HFFc6 (cell line): ENCODE measurements at places on chromosomes 6 and 20.

DNA sequence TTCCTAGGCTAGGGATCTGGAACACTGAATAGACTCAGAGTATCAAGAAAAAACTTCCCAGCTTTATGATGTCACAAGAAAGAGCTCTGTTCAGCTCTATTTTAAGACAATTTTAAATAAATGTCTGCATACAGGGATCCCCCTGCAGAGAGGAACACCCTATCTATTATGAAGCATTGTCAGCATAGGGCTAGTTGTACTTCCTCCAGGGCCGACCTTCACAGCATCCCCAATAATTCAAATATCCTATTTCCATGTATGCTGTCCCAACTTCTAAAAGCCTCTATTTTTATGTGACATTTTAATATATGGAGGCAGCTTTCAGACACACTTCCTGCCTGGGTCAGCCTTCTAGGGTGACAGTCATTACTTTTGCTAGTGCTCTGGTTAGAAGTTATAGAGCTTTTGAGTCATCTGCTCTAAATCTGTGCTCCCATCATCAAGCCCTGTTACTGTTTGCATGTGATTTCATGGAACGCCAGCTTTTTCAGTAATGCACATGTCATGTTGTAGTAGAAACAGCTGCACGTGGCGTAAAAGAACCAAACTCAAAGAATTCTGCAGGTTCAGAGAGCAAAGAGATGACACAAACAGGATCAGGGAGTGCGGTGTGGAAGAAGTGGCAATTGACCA lies 189.2 kb downstream of the ADGB start:
- H3K27ac ChIP-seq = peak overlapping the region; percentile 11; the same call in 1 of the 2 replicates
- peaks cover 1% of the 10 kb centered on the region; the same call in 1 of the 2 replicates for H3K27me3 ChIP-seq
- H3K36me3 ChIP-seq = no peaks in the 10 kb centered on the region
- peaks cover 6% of the 10 kb centered on the region for H3K4me1 ChIP-seq
- no peak for DNase-seq

DNA sequence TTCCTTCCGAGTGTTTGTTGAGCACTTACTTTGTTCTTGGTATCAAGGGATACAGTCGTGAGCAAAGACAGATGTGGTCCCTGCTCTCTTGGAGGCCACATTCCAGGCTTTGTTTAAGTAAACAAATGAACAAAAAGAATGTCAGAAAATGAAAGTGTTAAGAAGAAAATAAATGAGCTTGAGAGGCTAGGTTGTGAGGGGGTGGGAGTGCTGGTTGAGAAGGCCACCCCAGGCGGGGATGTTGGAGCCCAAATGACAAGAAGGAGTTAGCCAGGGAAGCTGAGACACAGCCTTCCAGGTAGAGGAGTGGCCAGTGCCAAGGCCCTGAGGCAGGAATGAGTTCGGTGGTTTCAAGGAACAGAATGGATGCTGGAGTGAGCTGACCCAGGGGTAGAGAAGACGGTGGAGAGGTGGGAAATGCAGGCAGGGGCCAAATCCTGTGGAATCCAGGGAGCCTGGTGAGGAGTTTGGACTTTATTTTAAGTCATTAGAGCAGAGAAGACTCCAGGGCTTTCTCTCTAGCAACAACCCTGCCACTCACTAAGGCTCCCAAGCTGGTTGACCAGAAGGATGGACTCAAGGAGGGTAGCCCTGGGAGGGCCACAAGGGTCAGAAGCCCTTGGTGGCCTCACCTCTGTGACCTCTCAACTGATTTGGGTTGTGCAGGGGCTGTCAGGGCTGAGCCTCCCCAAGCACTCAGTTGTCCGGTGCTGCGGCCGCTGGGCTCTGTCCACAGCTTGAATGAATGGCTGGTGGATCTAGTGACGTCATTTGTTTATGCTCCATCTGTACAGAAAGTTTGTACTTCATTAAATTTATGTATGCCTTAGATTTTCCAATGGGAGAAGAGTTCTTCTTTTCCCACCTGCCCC lies 66.0 kb upstream of the STX16 start:
- H3K4me1 ChIP-seq = peaks cover 32% of the 10 kb centered on the region
- H3K27me3 ChIP-seq = peaks cover 17% of the 10 kb centered on the region; the same call in 1 of the 2 replicates
- H3K27ac ChIP-seq = peak overlapping the region; percentile 32; the same call in 1 of the 2 replicates

GRCh38 chr20:53216856-53217576 lies 244.9 kb downstream of the TSHZ2 start:
- no peaks in the 10 kb centered on the region; the same call in 1 of the 2 replicates for H3K27me3 ChIP-seq
- no peak for DNase-seq
- H3K36me3 ChIP-seq = no peaks in the 10 kb centered on the region
- no peaks in the 10 kb centered on the region for H3K4me1 ChIP-seq

DNA sequence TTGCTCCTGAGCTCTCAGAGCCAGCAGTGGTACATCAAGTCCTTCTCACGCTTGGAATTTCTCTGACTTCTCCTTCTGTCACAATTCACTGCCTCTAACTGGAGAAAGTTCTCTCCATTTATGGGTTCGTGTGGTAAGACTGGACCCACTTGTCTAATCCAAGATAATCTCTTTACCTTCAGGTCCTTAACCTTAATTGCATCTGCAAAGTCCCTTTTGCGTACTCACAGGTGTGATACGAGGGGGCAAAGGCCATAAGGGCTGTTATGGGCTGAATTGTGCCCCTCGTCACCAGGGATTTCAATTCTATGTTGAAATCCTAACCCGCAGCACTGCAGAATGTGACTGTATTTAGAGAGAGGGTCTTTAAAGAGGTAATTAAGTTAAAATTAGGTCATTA lies 27.5 kb upstream of the TBC1D22B start:
- H3K27me3 ChIP-seq = no peaks in the 10 kb centered on the region; the same call in 1 of the 2 replicates
- H3K4me1 ChIP-seq = no peaks in the 10 kb centered on the region
- no peaks in the 10 kb centered on the region for H3K36me3 ChIP-seq
- H3K27ac ChIP-seq = no peak overlapping the region
- DNase-seq = no peak
- no peak overlapping the region for H3K4me3 ChIP-seq

GRCh38 chr6:87357479-87358196 lies 13.0 kb downstream of the C6orf163 start:
- no peaks in the 10 kb centered on the region for H3K36me3 ChIP-seq
- peaks cover 2% of the 10 kb centered on the region for H3K27me3 ChIP-seq
- no peak overlapping the region; the same call in 1 of the 2 replicates for H3K27ac ChIP-seq
- no peak overlapping the region for H3K4me3 ChIP-seq

DNA sequence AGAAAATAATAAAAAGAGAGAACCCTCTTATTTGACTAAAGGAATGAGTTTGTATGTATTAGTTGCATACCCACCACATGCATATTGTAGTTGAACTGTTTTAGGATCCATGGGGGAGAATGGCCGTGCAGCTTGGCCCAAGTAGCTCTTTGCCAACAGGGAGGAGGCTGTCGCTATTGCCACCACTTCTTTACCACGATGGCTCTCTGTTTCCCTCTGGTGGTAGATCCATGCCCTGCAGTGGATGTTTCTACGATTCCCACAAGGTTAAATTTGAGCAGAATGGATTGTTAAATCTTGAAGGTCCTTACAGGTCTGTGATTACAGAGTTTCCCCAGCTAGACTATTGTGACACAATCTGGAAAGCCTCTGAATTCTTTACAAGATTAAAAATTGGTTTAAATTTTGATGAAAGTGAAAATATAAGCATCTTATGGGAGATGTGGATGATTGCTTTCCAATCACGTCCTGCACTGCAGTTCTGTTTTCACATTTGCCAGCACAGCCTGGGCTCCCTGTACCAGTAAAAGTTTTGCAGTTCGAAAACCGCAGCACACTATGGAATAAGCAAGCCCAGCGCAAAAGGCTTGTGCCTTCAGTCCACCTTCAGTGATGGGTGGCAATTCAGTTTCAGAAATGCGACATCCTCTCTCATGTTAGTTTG lies 34.4 kb upstream of the FNDC1 start:
- peak; percentile 46 for DNase-seq
- H3K27ac ChIP-seq = no peak overlapping the region
- peaks cover 34% of the 10 kb centered on the region for H3K27me3 ChIP-seq
- H3K4me3 ChIP-seq = no peak overlapping the region
- no peaks in the 10 kb centered on the region for H3K4me1 ChIP-seq

DNA sequence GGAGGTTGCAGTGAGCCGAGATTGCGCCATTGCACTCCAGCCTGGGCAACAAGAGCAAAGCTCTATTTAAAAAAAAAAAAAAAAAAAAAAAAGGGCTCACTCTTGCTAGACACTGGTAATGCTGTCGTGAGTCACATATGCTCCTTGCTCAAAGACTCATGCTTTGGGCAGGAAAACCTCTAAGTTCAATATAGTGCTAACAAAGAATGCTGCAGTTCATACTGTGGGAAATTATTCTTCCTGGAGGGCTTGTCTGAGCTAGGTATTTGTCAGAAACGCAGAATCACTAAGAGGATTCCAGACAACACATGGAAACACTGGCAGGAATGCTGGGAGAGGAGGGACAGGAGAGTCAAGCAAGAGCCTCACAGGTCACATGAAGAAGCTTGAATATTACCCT lies 2.3 kb upstream of the LYRM2 start:
- H3K4me1 ChIP-seq = peaks cover 45% of the 10 kb centered on the region
- H3K4me3 ChIP-seq = 0 out of 2 replicates have a peak overlapping the region, but pooled peaks have one; percentile 4
- H3K36me3 ChIP-seq = peaks cover 36% of the 10 kb centered on the region
- peak; percentile 84 for DNase-seq
- peak overlapping the region; percentile 90 for H3K27ac ChIP-seq

GRCh38 chr6:50819904-50820868 lies 1.5 kb downstream of the TFAP2B start:
- peaks cover 59% of the 10 kb centered on the region for H3K27me3 ChIP-seq
- peaks cover 10% of the 10 kb centered on the region for H3K4me1 ChIP-seq
- no peak for DNase-seq
- peak overlapping the region; percentile 45; the same call in 1 of the 2 replicates for H3K4me3 ChIP-seq
- H3K27ac ChIP-seq = no peak overlapping the region

GRCh38 chr20:20979934-20980333 lies 126.2 kb downstream of the LINC00237 start:
- no peaks in the 10 kb centered on the region for H3K27me3 ChIP-seq
- no peaks in the 10 kb centered on the region for H3K4me1 ChIP-seq
- no peaks in the 10 kb centered on the region for H3K36me3 ChIP-seq
